ENCODE measurements at places on chromosomes 12 and 14.
A peak's percentile ranks its signal among the peaks of the same experiment; 100 is the strongest.

DNA sequence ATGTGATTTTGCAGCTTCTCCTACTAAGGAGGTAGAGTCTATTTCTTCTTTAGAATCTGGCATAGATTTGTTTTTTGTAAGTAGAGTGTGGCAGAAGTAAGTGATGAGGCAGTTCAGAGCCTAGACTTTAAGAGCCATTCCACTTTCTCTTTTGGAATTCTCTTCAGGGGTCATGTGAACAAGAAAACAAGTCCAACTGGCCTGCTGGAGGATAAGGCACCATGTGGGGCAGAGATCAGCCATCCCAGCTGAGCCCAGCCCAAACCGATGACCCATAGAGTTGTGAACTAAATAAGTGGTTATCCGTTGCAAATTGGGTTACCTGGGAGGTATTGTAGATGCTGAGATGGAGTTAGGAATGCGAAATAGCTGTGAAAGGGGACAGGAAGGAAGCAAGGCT lies 60.3 kb upstream of the TBPL2 start:
- no peak for DNase-seq

DNA sequence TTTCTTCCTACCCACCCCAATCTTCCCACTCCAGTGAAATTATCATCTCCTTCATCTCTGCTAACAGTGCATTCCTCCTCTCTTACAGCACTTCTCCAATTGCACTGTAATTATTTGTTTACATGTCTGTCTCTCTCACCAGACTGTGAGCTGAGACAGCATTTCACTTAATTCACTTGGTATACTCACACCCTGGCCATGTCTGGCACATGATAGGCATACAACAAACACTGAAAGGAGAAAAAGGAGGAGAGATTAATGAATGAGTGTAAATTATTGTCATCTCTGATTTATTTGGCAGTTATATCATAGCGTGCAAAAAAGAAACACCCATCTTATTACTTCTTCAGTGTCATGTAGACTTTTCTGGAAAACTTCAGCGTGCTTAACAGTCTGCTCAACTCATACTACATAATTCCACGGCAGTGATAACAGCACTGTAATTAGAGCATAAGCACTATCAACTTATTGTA lies 452.3 kb downstream of the ADAMTS20 start:
- no peak for DNase-seq

- DNase-seq: no peak
Observed at GRCh38 chr14:23633160-23633701, 2.9 kb upstream of the DHRS2 start.

- peak; percentile 56 for DNase-seq
Observed at GRCh38 chr14:74955229-74956026, at the start of gene PGF. TSS of gene PGF (minus strand) at chr14:74955597. CDS start at chr14:74955242, 355 bp downstream.

GRCh38 chr12:124395284-124395752 lies 100.4 kb downstream of the RFLNA start:
- DNase-seq: no peak

GRCh38 chr12:108826101-108826806 lies 31.1 kb downstream of the SSH1 start:
- DNase-seq: no peak

- no peak for DNase-seq
Observed at GRCh38 chr14:31657917-31658316, 96.7 kb downstream of the NUBPL start.

DNA sequence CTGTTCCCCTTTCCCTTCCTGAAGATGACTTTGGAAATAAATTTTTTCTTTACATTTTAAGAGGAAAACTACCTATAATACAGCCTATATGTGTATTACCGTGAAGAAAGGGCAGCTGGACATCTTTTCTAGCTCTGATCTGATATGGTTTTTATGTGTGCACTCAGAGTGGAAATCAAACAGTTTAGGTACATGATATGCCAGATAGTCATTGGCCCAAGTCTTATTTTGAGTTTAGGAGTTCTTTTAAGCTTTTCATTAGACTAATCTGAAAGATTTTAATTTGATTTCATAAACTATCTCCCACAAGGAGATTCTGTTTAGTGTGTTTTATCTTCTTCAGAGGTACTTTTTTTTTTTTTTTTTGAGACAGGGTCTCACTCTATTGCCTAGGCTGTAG lies 48.8 kb downstream of the KIAA0586 start:
- DNase-seq: no peak

- no peak for DNase-seq
Observed at GRCh38 chr14:66477567-66477966, 8.6 kb upstream of the CCDC196 start.

- DNase-seq: no peak
Observed at GRCh38 chr12:12229556-12230092, 37.2 kb downstream of the LRP6 start.

DNA sequence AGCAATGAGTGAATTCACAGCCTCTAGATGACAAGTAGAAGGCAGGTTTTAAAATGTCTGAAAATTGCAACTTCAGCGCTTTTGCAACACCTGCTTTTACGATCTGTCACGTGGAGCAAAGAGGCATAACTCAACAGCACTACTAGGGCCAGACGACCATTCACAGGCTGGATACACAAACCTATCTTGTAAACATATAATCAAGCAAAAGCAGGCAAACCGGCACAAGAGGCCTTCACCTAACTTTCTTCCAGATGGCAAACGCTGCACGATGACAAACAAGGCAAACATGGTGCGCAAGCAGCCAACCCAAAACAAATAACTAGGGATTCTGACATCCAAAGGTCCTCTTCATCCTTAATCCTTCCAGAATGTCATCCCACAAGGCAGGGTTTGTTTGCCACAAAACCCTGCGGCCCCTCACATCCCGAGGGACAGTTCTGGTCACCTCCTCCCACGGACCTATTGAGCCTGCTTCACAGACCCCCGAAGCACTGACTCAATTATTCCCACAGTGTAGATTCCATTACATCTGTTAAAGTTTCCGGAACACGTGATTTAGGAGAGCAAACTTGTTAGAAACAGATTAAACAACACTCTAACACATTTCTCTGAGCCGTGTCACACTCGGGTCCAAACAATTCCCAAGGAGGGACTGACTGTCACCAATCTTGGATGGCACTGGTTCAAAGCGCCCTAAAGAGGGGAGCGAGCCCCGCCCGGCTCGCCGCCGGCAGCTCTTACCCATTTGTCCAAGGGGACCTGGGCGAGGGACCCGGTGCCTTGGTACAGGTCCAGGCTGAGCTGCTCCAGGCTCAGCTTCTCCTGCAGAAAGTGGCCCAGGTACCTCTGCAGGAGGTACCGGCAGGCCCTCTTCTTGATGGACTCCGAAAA lies 823 bp downstream of the ATG2B start:
- DNase-seq: peak; percentile 50

All from stimulated activated CD8-positive, alpha-beta memory T cell treated with anti-CD3 and anti-CD28 coated beads, Interleukin-4, amount 100 ng/mL, for 48 hours (primary cell).